ENCODE measurements at places on chromosomes 3 and 15.

- DNase-seq = no peak
Measured at GRCh38 chr15:99704444-99704838, 28.8 kb downstream of the LYSMD4 start.

- DNase-seq = peak; percentile 77
Measured at GRCh38 chr3:49906073-49906743, 2.5 kb upstream of the MST1R start.

- no peak for DNase-seq
Measured at GRCh38 chr15:38088971-38089370, 154.5 kb downstream of the TMCO5A start.

GRCh38 chr3:12947504-12948369 lies 106.4 kb upstream of the RPL32 start:
- DNase-seq = no peak

DNA sequence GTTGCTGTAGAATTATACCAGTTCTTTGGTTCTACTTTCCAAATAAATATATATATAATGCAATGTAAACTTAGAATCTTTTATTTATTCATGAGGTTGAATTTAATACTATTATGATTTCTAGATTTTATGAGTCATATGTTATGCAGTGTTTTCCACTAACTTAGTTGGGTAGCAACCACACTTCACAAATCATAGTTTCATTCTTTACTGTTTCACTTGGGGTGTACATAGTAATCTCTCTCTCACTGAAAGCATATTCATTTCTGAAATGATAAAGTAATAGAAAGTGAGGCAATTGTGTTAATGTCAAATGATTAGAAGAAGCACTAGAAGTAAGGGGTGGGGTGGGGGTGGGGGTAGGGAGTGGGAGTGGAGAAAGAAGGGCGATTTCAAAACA lies 52.6 kb downstream of the IQCH start:
- no peak for DNase-seq

DNA sequence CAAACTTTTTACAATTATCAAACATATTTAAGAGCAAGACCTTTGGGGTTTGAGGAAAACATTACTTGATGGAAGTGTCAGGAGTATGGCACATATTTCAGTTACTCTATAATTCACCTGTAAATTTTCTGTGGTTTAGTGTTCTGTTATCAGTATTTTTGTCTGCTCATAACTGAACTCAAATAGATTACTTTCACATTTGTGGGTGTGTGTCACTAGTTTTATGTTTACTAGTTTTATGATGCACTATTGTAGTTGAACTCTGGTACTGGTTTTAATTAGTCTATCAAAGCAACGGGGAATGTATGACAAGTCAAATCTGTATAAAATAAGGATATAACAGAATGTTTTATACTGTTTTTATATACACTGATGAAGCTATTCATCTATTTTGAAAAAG lies 27.2 kb downstream of the OXSM start:
- no peak for DNase-seq

DNA sequence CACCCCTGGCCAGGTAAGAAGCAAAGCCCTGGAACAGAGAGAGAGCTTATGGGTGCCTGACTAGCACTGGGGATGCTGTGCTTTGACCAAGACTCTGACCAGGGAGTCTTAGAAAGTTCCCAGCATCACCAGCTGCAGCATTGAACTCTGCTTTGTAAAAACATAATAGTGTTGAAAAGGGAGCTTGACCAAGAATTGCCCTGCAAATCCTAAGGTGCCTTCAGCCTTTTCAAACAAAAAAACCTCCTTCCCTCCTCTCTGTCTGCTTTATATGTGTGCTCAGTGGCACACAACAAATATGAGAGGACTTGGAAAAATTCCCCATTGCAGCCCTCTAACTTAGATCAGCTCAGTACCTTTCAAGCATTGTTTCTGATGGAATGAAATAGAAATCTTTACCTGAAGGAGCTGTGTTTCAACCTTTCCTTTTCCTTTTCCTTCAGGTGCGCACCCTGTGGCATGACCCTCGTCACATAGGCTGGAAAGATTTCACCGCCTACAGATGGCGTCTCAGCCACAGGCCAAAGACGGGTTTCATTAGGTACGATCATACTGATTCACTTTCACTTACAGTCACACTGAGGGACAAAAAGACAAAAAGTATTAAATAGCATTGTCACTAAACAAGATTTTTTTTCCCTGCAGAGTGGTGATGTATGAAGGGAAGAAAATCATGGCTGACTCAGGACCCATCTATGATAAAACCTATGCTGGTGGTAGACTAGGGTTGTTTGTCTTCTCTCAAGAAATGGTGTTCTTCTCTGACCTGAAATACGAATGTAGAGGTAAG lies 13.0 kb downstream of the THBS1 start:
- peak; percentile 16 for DNase-seq

GRCh38 chr3:169668072-169668956 lies 4.8 kb upstream of the MECOM start:
- peak; percentile 45 for DNase-seq

GRCh38 chr3:167813169-167814123 lies 77.9 kb downstream of the SERPINI1 start:
- no peak for DNase-seq

DNA sequence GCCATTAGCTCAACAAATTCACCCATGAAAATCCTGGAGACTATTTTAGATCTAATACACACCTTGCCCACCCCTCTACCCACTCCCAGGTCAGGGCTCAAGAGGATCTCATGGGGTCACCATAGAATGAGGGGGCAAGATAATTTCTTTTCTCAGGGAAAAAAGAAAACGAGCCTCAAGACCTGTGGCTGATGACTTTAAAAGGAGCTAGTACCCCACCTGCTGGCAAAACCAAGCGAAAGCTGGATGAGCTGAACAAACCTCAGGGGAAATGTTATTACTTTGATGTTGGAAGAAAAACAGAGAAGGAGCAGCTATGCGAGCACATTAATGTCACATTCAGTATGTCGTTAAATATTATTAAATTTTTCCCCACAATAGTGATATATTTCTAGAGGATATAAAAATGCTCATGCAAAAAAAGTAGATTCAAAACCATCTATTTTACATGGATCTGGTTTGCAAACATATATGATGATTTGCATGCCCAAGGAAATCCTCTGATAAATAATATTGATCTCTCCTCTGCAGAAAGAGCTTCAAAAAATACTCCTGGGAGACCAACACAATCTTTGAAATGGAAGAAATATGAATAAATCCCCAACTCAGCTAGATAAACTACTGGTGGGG lies 37.7 kb downstream of the PLD1 start:
- peak; percentile 71 for DNase-seq

- peak; percentile 88 for DNase-seq
Measured at GRCh38 chr15:85412956-85413854, 32.8 kb downstream of the AKAP13 start.

GRCh38 chr3:187955587-187955952 lies 198.4 kb upstream of the LPP start:
- DNase-seq = no peak

GRCh38 chr3:126373682-126374601 lies 16.7 kb upstream of the KLF15 start:
- DNase-seq = no peak

GRCh38 chr3:4083225-4084015 lies 219.7 kb upstream of the SETMAR start:
- no peak for DNase-seq

GRCh38 chr15:38263996-38264395 lies 11.4 kb downstream of the SPRED1 start:
- DNase-seq = no peak

DNA sequence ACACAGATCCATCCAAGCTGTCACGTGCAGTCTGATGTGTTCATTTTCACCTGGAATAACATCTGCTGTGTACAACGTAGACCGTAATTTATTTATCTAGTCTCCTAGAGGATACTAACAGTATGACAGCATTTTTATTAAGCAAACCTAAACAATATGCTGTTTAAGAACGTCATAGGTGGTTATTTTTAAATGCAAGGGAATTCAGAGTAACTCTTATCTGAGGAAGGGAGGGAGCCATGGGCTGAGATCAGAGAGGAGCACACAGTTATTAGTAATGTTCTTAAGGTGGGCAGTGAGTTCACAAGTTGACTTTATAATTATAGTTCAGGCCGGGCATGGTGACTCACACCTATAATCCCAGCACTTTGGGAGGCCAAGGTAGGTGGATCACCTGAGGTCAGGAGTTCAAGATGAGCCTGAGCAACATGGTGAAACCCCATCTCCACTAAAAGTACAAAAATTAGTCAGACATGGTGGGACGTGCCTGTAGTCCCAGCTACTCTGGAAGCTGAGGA lies 193.6 kb downstream of the UACA start:
- DNase-seq = peak; percentile 57

DNA sequence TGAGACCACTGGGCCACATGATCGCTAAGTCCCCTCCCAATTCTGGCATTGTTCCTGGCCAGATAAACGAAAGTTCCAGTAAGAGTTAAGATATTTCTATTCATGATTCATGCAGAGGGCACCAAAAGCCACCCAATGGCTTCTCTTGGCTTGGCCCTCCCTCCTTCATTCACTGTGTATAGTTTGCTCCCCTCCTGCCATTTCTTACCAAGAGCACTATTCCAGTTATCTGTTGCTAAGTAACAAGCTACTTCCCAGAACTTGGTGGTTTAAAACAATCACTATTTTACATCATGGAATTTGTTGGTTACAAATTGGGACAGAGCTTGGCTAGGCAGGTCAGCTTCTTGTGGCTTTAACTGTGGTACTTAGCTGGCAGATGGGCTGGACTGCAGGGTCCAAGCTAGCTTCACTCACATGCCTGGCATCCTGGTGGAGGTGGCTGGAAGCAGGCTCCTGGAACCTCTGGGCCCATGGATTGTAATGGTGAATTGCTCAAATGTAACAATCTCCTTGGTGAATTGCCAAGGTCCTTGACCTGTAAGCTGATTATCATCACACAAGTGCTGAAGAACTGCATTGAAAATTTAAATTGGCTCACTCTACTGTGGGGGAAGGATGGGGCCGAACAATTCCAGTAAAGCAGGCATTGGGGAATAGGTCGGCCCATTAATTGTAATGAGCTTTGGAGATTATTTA lies 16.6 kb downstream of the EAF1 start:
- DNase-seq = no peak

GRCh38 chr3:125401402-125401801 lies 26.3 kb upstream of the ZNF148 start:
- DNase-seq = no peak

DNA sequence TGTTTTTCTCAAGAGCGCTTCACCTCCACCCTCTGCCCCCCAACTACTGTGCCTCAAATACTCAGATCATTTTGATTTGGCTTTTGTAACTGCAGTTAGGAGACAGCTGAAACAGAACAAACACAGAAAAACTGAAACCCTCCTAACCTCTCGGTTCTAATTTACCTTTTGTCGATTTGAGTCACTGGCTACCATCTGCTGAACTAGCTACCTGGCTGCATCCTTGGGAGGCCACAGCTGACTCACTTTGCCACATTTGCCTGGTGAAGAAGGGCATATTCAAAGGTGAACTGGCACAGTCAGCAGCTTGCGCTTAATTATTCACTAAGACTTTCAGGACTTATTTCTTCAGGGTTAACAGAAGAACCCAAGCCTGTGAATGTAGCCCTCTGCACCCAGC lies 117.7 kb downstream of the FOXB1 start:
- peak; percentile 67 for DNase-seq

- peak; percentile 47 for DNase-seq
Measured at GRCh38 chr15:68586274-68586961, 7.6 kb downstream of the CORO2B start.

DNA sequence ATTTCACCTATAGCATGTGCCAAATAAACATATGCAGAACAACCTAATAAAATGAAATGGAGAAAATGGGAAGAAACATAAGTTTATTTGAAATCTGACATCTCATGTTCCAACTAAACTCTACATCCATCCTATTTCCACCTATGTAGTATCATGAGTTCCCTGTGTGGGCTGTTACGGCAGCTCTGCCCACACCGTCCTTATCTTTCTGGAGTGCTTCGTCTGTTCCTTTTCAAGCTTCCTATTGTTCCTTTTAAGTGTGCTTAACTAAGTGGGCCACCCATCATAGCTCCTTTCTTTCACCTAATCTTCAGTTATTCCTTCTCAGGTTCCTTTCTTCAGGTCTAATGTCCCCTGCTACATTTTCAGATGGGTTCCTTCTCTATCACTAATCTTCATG lies 17.3 kb downstream of the RYR3 start:
- DNase-seq = no peak

DNA sequence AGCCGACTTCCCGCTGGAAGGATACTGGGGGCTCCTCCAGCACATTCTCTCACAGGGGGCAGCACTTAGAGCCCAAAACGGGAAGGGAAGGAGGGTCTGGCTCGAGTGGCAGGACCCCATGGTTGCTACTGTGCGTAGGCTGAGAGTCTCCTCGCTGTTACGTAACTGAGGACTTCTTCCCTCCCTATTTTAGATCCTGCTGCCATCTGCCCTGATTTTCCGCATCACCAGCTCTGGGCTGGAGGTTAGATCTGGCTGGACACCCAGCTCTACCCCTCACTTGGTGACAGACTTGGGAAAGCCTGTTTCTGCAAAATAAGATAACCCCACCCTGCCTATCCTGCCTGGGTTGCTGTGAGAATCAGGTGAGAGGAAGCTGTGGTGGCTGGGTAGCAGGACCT lies 47.7 kb downstream of the BDH1 start:
- DNase-seq = no peak

- DNase-seq = no peak
Measured at GRCh38 chr15:95864467-95864886, 466.0 kb upstream of the NR2F2 start.

- no peak for DNase-seq
Measured at GRCh38 chr3:8206971-8207617, 294.5 kb upstream of the LMCD1 start.

DNA sequence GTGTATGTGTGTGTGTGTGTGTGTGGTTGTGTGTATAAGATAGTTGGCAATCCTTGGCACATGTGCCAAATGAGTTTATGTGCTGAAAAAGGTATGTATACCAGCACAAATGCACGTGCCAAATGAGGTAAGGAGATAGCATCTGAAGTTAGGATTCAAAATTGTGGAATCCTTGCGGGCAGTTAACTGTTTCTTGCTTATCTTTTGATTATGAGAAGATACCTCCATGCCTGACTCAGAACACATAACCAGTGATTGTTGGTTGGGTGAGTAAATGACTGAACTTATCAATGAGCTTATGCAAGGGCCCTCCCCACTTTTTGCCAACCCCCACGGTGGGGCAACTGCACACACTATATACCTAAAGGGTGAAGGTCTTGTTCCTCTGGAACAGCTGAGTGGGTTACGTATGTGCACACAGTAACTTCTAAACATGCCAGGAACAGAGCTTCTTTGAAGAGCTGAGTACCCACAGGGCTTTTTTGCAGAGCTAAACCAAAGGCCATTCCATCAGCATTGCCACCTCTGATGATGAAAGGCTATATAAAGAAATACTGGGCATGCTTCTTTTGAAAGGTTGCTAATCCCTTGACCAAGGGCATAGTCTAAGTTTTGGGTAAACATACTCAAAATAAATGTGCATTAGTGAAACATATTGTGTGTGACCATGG lies 60.1 kb downstream of the MEIS2 start:
- no peak for DNase-seq
